ENCODE measurements at places on chromosomes 4 and X.

- DNase-seq, result no peak
These were observed 161.2 kb upstream of the NUDT6 start for GRCh38 chr4:123083646-123084045.

DNA sequence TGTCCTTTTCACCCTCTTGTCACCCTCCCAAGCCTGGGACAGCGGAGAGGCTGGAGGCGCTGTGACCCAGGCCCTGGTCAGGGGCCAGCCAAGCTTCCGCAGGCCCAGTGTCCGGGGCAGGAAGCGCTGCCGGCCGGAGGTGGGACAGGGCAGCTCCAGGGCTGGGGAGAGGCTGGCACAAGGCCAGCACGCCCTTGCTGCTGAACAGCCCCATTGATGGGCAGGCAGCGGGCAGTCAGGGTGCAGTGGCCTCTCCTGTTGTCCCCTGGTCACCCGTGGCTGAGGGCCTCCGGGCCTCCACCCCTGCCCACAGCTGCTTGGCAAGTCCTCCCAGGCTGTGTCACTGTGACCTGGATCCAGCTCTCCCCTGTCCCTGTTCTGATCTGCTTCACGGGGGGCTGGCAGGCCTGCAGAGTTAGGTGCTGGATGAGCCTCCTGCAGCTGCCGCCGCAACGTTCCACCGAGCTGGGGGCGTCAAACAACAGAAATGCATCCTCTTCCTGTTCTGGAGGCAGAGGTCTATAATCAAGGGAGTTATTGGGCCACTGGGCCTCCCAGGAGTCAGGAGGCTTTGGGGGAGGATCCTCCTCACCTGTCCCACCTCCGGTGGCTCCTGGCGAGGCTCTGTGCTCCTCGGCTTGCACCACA lies 107.9 kb downstream of the PSAPL1 start:
- no peak for DNase-seq

GRCh38 chrX:63354484-63354883 lies 3.4 kb upstream of the SPIN4 start:
- DNase-seq, result no peak

DNA sequence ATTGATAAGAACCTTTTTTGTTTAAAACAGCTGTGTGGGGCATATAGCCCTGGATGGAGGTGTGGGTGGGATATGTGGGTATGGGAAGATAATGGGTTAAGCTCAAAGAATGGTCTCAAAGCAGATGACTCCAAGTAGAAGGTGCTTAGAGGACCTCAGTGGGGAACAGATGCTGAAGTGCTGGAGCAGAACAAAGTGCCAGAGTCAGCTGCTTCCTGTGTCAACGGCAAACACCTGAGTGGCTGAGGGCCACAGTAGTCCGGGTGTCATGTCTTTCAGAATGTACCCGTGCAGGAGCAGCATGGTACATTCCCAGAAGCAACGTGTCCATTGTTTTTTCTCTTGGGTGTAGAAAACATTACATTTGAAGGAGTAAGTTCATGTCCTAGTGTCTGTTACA lies 210.6 kb downstream of the CCNG2 start:
- DNase-seq, result no peak

GRCh38 chr4:182101618-182102017 lies 141.6 kb upstream of the TENM3 start:
- DNase-seq, result no peak

- DNase-seq, result no peak
These were observed 398.5 kb downstream of the GPM6A start for GRCh38 chr4:175413561-175413960.

DNA sequence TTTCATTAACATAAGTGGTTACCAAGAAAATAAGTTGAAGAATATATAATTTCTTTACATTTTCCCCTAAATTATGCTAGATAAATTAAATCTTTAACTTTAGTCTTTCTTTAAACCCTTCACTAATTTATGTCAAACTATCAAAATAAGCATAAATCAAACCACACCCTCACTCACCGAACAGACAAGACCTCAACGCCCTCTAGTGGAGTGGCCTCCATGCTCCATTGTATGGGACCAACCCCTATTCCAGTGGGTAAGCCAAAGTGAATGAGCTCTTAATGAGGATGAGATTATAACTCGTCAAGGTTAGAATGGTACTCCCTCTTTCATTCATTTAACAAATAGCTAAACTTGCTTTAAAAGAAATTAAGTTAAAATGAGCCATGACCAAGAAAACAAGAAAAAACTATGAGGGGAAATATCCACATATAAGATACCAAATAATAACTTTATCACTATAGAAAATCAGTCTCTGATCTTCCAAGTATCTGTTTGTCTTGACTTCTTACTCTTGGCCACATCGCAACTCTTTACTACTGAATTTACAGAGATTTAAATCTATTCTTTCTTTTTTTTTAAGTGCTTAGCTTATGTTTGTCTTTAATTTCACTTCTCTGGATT lies 15.6 kb upstream of the BBS12 start:
- DNase-seq, result peak; percentile 50

DNA sequence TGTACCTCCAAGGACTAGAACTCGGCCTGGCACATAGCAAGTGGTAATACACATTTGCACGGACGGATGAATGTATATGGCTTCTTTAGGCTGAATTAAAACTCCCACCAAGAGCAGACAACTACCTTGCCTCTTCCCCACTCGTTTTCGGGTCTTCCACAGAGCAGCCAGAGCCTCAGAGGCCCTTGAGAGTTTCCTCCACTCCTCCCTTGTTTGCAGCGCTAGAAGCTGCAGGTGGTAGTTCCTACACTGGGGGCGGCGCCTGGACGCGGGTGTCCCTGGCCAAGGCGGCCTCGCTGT lies 10.2 kb upstream of the INTU start:
- no peak for DNase-seq

GRCh38 chr4:128177498-128177897 lies 110.1 kb downstream of the PGRMC2 start:
- no peak for DNase-seq

DNA sequence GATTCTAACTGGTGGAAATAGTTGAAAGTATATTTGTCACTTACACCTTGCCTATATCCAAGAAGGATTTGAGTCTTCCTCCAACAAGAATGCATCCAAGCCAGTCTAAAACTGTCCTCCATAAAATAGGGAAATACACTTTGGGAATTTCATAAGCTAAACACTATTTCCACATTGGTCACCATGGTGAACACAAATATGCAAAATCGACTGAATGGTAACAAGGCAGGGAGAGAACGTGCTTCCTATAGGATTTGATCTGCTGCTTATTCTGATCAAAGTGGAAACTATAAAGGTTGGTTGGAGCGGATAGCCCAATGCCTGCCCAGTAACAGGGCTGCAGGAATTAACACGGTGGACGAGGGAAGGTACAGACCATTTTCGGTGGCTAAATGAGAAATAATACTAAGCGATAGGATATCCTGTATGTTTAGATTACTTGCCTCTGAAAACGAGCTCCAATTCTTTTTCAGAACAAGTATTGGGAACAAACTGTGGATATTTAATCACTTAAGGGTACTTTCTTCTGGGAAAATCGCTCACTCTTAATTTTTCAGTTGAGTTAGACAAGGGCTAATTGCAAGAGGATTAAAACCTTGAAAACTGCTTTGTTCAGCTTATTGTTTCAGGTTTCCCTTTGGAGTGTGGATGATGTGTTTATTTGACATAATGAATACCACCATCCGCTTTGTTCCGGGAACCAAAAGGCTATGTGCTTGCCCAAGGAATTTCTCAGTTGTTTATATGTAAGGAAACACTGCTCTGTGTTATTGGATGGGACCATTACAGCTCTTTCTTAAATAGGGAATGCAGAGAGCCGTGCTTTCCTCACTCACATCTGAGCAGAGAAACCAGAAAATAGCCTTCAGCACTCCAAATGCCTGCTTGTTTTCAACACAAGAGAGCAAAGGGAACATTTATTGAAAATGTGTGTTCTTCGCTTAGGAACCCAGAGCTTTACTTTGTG lies 194.4 kb downstream of the CBR4 start:
- DNase-seq, result no peak

- DNase-seq, result no peak
These were observed 884 bp downstream of the IDH3G start for GRCh38 chrX:153793291-153793690.

DNA sequence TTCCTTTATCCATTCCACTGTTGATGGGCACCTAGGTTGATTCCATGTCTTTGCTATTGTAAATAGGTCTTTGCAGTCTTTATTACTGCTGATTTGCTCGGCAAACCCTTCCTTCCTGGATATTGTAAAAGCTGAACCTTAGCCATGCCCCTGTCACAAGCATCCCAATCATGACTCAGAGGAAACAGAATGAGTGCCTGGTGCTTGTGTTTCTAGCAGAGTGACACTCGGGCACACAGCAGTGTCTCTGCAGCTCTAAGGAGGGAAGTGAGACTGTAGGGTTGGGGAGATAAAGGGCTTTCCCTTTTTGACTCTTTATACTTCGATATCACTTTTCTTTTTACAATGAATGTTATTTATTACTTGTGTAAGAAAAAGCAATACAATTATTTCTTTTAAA lies 83.3 kb downstream of the AKAP4 start:
- no peak for DNase-seq

- no peak for DNase-seq
These were observed 3.6 kb upstream of the SPP1 start for GRCh38 chr4:87971866-87972265.

DNA sequence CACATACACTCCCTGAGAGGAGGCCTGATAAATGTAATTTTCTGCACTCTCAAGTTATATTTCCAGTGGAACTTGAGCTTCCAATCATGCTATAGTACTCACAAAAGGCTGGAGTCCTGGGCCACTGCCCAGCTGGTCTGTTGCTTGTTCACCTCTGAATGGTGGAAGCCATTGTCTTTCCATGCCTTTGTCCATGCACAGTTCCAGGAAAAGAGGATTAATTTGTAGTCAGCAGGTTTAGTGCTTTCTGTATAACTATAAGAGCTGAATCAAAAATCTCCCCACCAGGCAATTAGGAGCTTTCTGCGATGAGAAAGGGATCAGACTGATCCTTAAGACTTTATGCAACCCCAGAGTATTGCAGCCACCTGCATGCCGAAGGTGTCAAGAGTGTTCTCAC lies 195.4 kb upstream of the PGRMC2 start:
- DNase-seq, result no peak

All from stimulated activated CD8-positive, alpha-beta memory T cell treated with anti-CD3 and anti-CD28 coated beads, Interleukin-15, amount 100 ng/mL, for 4 hours (primary cell).